ENCODE measurements at places on chromosomes 4 and X.

- no peak for DNase-seq
These were observed 12.5 kb upstream of the IRAK1 start for GRCh38 chrX:154032160-154032559.

DNA sequence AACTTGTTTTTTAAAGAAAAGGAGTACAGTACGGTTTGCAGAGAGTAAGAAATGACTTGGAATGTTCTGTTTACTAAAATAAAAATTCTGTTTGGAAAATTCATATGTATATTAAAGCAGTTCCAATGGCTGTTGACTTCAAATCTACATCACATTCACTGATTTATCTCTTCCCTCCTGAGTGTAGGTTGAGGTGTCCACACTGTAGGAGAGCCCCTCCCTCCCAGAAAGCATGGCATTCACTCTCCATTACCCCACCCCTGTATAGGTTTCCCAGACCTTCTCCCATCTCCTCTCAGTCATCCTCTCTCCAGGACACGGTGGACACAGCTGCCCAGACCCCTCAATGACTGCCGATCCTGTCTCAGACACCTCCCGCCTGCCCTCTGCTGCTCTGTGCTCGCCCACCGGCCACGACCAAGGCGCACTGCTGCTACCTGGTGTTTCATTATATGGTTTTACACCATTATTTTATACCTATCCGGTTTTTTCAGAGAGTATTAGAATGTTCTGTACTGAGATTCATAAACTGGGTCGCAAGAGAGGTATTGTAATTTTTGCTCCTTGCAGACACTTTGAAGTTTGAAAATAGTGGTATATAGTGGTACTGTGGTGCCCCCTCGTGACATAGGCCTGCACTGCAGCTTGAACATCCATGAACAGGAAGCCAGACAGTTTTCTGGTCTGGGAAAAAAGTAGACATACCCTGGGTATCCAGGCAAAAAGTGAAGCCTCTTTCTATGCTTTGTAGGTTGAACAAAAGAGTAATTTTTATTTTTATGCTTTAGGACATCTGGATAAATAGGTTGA lies 38.8 kb upstream of the BEX4 start:
- DNase-seq, result peak; percentile 45

DNA sequence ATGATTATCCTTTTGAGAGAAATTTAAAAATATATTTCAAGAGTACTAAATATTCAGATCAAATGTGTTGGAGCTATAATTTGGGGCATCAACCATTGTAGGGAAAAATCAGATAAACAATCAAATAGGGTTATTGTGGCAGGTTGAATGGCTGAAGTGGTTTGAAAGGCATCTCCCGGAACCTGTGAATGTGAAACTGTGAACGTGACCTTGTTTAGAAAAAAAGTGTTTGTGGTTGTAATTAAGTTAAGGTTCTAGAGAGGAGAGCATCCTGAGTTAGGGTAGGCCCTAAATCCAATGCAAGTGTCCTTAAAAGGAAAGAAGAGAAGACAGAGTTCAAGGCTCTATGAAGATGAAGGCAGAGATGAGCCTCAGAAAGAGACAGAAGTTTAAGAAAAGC lies 37.4 kb downstream of the ADGRA3 start:
- no peak for DNase-seq

GRCh38 chrX:113421432-113421831 lies 580.8 kb upstream of the AMOT start:
- DNase-seq, result no peak

- no peak for DNase-seq
These were observed 567.3 kb upstream of the ATOH1 start for GRCh38 chr4:93261207-93261606.

DNA sequence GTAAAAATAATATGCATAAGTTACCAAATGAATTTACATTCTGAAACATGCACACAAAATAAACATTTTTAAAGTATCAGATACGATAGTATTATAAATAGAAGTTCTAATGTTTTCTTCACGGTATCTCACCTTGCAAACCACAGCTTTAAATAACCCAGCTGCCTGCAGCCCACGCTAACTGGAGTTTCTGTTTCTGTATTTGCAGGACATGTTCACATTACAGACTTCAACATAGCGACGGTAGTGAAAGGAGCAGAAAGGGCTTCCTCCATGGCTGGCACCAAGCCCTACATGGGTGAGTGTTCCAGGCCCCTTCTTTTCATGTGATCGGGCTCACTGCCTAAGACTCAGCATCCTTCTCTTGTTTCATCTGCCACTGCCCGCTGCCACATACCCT lies 291.7 kb downstream of the EVC2 start:
- no peak for DNase-seq

DNA sequence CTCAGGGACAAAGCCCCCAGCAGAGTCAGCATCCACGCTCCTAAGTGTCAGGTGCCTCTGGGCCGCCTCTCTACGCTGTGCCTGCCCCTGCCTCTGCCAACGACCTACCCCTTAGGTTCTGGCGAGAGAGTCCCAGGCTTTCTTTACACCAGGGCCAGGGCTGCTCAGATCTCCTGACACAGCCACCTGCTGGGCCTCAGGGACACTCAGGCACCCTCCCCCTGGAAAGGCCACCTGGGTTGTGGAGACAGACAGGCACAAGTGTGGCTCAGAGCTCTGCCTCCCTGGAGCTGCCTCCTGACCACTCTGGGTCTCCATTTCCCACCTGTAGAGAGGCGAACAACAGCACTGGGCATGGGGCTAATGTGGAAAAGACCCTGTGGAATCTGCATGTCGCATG lies 90.0 kb upstream of the ADRA2C start:
- DNase-seq, result no peak

GRCh38 chrX:134658002-134658759 lies at the start of gene PLAC1:
Gene PLAC1 (minus strand): TSS chrX:134658471. CDS start chrX:134566682, 91,789 bp downstream.
- no peak for DNase-seq

DNA sequence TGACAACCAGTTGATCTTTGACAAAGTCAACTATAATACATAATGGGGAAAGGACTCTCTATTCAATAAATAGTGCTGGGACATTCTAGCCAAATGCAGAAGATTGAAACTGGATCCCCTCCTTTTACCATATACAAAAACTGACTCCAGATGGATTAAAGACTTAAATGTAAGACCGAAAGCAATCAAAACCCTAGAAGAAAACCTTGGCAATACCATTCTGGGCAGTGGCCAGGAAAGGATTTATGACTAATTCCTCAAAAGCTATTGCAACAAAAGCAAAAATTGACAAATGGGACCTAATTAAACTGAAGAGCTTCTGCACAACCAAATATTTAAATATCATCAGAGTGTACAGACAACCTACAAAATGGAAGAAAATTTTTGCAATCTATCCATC lies 185.1 kb downstream of the NPNT start:
- no peak for DNase-seq

GRCh38 chr4:30718021-30718542 lies 2.1 kb upstream of the PCDH7 start:
- DNase-seq, result no peak

GRCh38 chr4:102869569-102870197 lies 891 bp downstream of the CISD2 start:
- DNase-seq, result no peak

DNA sequence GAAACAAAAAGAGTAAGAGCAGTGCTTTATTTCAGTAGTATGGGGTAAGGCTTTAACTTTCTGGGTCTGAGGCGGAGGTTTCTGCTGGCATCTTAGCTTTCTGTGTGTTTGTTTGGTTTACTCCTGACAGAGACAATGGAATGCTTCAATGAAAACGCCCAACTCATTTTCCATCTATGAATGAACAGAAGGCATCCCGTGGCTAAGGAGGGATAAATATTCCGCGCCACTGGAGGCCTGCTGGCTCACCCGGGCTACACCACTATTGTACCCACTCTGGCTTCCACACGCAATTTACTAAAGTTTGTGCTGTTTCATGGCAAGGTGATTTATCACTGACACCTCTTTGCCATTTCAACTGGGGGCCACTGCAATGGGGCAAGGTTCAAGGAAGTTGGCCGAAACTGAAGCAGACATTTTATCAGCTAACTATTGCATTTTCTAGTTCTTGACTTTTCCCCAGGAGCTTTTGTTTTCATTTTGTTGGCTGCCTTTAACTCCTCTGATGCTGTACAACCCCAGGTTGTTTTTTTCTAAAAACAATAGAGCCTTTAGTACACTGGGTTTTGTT lies 32.8 kb upstream of the PPARGC1A start:
- no peak for DNase-seq

GRCh38 chr4:7365462-7366179 lies 69.1 kb downstream of the PSAPL1 start:
- DNase-seq, result no peak

GRCh38 chrX:108132034-108132433 lies 40.5 kb downstream of the ATG4A start:
- no peak for DNase-seq

- peak; percentile 38 for DNase-seq
These were observed 60.4 kb upstream of the TAF9B start for GRCh38 chrX:78199851-78200250.

DNA sequence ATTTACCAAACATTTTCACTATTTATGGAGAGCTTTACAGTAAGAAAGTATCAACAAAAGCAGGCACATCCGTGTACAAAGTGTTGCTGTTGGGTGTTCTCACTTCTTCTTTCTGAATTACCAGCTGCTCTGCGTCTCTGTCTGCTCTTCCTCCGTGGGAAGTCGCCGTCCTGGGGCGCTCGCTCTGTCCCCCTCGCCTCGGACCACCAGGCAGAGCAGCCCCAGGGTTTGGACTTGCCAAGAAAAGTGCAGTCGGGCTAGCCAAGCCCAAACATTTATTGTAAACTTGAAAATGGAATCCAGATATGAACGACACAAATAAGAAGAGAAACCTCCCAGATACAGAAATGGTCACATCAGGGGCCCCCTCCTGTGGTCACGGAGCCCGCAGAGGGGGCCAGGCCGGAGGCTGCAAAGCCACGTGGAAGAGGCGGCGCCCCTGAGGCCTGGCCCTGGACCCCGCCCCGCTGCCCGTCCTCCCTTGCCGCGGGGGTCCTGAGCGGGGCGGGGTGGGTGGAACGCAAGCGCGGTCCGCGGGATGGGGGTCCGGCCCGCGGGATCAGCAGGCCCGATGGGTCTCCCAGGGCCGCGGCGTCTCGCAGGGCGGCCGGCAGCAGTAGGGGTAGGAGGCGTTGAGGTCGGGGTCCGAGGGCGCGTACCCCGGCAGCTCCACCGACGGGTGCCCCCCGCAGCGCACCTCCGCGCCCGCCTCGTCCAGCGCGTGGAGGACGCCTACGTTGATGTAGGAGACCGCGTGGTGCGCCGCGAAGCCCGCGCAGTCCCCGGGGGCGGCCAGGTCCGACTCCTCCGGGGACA lies 1.5 kb downstream of the TMEM271 start:
- DNase-seq, result no peak

DNA sequence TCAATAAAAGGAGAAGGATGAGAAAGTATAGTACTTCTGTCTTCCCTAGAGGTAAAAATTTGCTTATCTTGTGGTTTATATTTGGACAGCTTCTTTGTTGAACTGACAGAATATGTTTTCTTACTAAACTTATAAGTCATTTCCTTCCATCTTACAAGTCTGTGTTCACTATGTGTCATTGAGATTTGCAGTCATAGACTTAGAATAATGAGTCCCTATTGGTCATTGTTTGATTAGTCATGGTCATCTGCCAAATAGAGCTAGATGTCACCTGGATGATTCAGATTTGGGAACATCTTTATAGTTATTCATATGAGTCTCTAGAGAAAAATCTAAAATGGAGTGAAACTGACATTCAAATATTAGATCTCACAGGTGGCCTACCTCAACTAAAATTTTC lies 51.5 kb downstream of the SPATA18 start:
- DNase-seq, result no peak

- DNase-seq, result no peak
These were observed 146.0 kb upstream of the FRMPD4 start for GRCh38 chrX:11992271-11992670.

DNA sequence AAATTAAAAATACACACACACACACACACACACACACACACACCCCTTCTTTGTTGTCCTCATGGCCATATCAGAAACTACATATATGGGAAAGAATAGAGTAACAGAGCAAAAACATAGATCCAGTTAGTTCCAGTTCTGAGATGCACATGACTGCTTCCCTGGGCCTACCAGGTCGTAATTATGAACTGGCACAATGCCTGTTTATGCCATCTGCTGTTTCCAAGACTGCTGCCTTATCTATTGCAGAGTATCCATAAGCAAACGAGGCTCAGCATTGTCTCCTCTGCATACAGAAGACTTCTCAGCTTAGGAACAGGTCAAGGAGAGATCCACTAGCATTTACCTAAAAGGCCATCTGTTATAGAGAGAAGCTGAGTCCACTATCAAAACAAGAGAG lies 789.0 kb downstream of the TECRL start:
- no peak for DNase-seq

DNA sequence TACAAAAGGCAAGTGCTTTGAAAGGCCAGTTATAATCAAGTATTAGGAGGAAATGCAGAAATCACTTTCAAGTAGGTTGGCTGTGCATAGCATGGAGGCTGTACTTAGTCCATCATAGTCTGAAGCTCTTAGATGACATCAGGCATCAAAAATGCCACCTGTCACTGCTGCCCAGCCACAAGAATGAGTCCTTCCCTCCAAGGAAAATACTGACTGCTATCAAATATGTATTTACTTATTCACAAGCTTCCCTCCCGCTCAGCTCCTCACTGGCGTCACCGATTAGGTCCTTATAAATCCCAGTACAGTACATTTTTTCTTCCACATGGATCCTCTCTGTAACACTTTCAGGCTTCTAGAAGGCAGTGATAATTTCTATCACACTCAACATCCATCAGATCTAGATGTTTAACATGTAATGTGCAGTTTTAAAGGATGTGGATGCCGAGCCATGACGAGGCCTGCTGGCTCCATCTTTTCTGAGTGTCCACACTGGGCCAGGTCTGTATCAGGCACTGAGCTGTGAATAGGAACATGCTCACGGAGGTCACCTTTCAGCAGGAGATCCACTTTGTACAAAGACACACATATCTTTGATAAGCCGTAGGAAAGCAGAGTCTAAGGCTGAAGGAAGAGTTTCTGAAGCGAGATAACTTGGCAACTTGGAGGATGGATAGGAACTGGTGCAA lies 121.9 kb downstream of the PALLD start:
- DNase-seq, result no peak

- no peak for DNase-seq
These were observed 376 bp downstream of the ABCG2 start for GRCh38 chr4:88158038-88158488.

DNA sequence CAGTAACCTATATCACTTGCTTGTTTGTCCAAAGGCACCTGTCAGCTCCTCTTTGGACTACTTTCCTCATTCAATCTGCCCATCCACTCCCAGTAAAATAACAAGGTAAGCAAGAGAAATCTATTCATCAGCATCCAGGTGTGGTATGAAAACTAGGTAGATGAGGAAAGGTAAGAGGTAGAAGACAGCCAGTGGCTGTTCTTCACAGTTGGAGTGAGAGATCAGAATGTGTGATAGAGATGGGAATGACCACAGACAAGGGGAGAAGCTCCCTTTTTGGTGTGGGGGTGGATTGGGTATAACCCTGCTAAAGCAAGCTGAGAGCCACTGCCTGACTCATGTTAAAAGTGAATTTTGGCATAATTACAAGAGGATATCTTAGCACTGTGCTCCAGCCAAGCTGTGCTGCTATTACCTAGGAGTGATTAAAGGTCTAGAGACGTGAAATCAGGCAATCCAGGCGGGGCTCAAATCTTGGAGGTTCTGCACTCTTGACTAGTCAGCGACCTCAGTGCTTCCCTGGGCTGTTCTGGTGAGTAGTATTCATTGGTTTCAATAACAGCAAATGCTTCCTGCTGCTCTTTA lies 28.1 kb upstream of the RASL11B start:
- DNase-seq, result no peak

Data from CD4-positive, alpha-beta T cell treated with Interleukin-21 for 1 hour (primary cell).